ENCODE measurements at places on chromosomes 6 and 20.

GRCh38 chr6:40894962-40895799 is 143.8 kb downstream of the UNC5CL start:
- no peak for DNase-seq

DNA sequence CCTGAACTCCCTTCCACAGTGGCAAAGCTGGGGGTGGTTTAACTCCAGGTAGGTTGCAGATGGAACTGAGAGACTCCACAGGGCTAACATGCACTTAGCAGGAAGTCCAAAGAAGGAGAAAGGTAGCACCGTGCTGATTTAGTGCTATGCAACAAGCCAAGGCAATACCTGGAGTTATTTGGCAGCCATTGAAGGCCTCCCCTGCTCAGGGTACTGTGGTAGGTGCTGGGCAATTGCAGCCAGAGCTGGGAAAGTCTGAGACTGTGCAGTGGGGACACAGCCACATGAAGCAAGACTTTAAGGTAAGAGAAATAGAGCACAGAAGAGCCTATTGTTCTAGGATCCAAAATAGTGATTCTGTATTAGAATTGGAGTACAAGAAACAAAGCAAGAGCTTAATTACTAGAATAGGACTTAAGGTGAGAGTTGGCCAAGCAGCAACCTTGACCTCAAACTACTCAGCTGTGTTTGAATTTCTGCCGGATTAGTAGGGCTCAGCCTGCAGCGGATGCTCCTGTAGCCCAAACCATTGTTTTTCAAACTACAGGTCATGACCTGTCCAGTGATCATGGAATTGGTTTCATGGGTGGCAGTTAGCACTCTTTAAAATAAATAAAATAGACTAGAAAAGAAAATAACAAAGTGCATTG is 80.8 kb upstream of the STMND1 start:
- no peak for DNase-seq

DNA sequence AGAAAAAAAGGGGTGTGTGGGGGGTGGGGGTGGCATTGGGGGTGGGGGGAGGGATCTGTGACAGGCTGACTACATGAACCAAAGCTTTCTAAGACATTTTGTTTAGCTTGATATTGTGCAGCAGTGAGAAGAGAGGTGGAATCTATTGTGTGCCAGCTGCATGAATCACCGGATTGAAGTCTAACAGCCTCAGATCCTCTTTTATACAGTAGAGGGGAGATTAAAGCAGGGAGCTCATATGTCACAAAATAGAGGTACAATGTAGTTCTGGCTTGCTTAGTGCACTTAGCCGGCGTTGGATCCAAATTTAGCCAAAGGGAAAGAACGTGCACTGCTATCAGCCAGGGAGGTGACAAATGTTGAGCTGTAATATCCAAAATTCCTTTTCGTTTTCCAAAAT is 404.2 kb upstream of the CITED2 start:
- no peak for DNase-seq

GRCh38 chr6:25004357-25004756 is 68.6 kb upstream of the RIPOR2 start:
- DNase-seq, result no peak

DNA sequence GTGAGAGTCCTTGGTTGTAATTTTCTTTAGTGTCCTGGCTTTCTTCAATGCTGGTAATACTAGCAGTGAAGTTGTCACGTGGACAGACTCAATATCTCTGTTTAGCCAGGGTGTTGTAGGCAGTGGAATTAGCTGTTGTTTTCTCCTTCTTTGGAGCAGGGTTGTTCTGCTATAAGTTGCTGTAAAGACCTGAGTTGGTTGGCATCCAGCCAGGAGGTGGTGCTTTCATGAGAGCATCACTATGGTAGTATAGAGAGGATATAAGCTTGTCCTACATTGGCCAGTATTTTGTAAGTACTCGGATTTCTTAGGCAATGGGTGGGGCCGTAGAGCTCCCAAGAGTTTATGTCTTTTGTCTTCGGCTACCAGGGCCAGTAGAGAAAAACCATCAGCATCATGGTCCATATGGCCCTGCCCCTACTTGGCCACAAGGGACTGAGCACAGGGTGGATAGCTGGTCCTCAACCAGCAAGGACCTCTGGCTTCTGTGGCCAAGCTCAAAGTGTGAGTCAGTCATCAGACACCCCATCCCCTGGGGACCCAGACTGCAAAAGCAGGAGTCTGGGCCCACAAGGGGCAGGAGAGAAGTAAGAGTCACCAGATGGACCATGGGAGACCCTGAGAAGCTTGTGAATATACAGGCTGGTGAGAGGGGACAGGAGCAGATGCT is 127.9 kb upstream of the NXT1 start:
- no peak for DNase-seq

DNA sequence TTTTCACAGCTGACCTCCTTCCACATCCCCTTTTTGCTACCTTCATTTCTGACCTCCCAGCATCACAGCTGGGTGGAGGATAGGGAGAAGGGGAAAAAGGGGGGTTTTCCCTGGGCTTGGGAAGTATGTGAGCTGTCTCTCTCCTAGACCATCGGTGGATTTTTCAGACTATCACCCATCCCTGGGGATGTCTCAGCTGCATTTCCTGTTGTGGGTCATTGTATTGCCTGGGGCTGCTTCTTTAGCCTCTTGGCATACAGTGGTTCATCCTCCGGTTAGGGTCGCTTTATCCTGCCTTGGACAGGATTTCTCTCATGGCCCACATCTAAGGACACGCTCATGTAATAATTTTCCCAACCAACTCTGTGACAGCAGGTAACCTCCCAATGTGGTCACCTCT is 142.5 kb upstream of the ARG1 start:
- no peak for DNase-seq

DNA sequence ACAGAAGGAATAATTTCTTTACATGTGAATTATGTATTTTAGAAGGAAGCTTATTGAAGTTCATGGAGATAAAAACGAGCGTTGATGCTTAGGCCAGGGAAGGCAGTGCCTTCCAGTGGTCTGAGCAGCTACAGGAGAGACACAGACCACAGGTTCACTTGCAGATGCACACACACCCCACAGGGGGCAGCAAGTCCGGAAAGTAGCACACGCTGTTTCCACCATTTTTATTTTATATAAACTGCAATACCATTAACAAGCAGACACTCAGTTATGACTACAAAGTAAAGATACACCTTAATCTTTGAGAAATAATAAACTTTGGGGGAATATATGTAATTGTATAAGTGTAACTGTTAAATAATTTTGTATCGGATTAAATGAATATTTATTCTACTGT is 13.5 kb upstream of the DACT2 start:
- no peak for DNase-seq

- no peak for DNase-seq
Measured at GRCh38 chr6:106214531-106214930, 111.0 kb downstream of the ATG5 start.

- no peak for DNase-seq
Measured at GRCh38 chr6:111662794-111663593, 57.3 kb upstream of the TRAF3IP2 start.

DNA sequence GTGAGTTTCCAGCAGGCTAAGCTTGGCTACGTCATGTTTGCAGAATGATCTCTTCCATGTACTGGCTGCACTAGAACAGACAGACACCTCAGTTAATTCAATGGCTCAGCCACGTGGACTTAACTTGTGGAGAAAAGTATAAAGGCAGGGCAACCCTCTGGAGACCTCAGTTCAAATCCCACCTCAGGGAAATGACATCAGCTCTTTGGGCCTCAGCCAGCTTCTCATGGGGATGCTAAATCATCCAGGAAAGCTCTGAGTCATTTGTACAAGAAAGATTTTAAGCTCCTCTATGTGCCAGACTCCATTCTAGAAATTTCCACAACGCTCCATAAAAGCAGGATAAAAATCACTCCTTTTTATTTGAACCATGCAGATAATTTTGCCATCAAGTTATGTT is 128.5 kb upstream of the SALL4 start:
- DNase-seq, result no peak

DNA sequence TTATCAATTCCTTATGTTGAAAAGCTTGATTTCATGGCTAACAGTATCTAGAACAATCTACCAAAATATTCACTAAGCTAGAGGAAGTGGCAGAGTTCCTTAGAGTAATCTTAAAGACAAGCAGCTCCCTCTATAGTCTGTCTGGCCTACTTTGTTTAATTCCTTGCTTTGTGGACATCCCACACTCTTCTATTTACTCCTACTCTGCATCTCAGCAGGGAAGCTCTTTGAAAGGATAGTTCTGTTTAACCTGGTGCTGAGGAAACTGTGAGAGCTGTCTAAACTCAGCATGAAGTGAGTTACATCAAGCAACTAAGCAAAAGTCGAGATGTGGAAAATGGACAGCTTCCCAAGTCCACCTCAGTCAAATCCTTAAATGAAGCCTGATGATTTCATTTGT is 4.3 kb downstream of the REV3L start:
- DNase-seq, result no peak

DNA sequence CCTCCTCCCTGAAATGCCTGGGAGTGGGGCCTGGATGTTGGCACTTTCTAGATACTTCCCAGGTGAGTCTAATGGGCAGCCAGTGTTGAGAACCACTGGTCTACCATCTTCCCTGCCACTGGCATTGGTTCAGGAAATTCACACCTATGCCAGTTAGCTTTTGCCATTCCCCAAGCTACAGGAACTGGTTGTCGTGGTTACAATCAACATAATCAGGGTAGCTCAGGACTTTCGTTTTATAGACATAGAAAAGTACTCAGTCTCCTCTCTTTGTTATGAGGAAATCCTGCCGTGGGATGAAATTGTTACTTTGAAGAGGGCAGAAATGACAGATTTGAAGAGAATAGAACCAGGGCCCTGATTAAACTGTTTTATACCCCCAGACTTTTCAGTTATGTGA is 127.9 kb upstream of the FOXO3 start:
- DNase-seq, result no peak

- no peak for DNase-seq
Measured at GRCh38 chr20:57559289-57559634, 1.6 kb upstream of the PCK1 start.
